ENCODE measurements at places on chromosomes 11 and 22. TPM values are rescaled to one million over a fixed set of nuclear protein-coding genes. Genes with fewer than 3 reads are reported as not detected.

The CRYBB3 gene
- not detected for total RNA-seq

DNA sequence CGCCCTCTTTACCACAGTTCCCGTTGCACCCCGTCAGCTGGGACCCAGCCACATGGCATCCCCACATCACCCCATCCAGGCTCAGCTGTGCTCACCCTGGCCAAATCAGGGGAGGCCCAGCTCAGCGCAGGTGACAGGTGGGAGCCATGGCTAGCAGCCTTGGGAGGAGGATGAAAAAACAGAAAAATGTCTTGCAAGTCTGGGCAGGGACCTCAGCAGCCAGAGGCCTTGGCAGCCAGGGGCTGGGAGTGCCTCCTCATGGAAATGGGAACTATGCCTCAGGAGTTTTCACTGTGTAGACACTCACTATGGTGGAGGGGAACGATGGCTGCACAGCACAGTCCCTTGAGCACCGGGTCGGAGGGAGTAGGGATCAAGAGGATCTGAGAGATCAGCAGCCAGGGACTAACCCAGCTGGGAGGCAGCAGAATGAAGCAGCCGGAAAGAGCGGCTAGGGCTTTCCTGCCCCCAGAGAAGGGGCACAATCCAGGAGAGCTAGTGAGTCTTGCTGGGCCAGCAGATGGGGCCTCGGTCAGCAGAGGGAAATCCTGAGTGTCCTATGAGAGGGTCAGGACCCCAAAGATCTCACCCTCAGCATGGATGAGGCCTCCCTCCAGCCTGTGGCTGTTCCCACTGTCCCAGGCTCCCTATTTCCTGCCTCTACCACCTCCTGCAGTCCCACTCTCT lies 6.2 kb upstream of the FTH1 start:
- peak; percentile 72 for DNase-seq

DNA sequence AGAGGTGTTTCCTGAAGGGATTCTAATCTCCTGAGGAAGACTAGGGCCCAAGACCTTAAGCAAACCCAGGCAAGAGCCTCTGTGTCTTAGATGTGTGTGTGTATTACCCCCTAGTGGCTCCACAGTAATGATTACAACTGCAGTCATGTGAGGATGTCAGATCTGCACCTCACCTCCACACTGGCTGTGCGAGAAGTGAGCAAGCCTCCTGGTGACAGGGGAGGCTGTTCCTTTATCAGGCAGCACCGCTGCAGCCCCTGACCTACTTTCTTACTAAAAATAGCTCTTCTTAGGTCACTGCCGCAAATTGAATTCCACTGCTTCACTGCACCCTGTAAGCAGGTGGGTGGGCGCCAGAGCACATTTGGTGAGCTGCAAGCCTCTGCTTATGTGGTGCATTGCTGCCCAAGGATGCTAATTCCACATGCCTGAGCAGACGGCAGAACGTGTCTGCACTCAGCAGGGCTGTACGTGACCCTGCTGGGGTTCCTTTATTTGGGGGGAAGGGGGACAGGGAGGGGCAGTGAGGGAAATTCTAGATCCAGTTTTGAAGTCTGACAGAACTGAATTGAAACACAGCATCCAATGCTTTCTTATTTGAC lies 112.4 kb downstream of the KCNC1 start:
- no peak for DNase-seq

- DNase-seq: no peak
Observed at GRCh38 chr11:79570104-79570503, 129.3 kb upstream of the TENM4 start.

DNA sequence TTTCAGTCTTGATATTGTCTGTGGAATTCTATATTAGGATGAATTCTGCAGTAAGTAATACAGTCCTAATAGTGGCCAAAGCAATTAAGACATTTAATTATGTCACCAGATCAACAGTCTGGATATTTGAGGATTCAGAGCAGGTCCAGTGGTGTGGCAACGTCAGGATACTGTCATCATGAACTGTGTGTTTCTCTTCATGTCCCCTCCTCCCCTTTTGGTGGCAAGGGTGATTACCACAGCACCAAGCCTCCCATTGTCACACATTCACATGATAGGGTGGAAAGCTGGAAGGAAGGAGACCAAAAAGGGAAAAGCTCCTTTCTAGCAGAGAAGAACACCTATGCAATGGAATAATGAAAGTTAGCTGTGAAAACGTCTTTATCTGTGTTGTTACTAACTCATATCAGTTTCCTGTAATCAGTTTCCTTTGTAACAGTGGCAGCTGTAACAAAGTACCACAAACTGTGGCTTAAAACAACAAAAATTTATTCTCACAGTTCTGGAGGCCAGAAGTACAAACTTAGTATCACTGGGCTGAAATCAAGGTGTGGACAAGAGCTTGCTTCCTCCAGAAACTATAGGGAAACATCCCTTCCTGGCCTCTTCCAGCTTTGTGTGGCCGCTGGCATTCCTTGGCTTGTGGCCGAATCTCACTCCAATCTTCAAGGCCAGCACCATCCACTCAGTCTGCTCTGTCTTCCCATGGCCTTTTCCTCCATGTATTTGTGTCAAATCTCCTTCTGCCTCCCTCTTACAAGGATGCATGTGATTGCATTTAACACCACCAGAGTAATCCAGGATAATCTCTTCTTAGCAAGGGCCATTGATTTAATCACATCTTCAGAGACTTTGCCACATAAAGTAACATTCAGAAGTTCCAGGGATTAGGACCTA lies 6.5 kb upstream of the RBM14 start:
- no peak for DNase-seq

- DNase-seq: no peak
Observed at GRCh38 chr22:36565159-36565507, 36.2 kb upstream of the EIF3D start.

GRCh38 chr11:69443968-69444364 lies 37.5 kb upstream of the LINC01488 start:
- DNase-seq: no peak

DNA sequence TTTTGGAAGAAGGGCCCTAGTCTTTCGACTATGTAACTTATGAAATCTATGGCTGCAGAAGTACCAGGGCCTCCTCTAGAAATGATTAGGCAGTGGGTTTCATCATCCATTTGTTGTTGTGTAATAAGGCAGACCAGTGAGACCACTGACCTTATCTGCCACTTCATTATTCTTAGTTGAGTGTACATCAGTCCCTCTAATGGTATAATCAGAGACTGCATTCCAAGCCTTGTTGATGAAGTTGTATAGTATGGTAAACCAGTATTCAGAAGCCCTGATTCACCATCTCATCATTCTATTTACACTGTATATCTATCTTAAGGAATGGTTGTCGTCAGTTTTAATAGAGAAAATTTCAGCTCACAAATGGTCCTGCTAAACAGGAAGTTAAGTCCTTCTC lies 32.2 kb upstream of the GRIA4 start:
- DNase-seq: no peak

The MAPK8IP1 gene
- 6.5 TPM for total RNA-seq

GRCh38 chr22:42938976-42939375 lies 76.0 kb downstream of the PACSIN2 start:
- no peak for DNase-seq

The OR6T1 gene
- not detected for total RNA-seq

DNA sequence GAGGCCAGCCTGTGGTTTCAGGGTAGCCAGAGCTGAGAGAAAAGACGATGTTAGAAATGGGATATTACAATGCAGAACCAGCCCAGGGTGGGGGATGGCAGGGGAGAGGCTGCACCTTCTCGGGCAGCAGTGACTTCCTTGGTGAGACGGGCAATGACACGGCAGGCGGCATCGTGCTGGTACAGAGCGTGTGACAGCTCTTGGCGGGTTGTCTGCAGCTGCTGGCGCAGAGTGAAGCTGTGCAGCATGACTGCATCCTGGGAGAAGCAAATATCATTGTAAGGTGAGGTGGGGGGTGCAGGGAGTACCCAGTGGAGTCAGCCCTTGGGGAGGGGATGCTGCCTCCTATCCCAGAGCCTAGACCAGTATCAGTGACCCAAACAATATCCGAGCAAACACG lies 3.8 kb downstream of the PRPF19 start:
- no peak for DNase-seq

- DNase-seq: peak; percentile 65
Observed at GRCh38 chr11:18105802-18106574, at the start of gene SAAL1. Gene SAAL1 (minus strand): TSS chr11:18106082. CDS start chr11:18106041, 41 bp downstream.

DNA sequence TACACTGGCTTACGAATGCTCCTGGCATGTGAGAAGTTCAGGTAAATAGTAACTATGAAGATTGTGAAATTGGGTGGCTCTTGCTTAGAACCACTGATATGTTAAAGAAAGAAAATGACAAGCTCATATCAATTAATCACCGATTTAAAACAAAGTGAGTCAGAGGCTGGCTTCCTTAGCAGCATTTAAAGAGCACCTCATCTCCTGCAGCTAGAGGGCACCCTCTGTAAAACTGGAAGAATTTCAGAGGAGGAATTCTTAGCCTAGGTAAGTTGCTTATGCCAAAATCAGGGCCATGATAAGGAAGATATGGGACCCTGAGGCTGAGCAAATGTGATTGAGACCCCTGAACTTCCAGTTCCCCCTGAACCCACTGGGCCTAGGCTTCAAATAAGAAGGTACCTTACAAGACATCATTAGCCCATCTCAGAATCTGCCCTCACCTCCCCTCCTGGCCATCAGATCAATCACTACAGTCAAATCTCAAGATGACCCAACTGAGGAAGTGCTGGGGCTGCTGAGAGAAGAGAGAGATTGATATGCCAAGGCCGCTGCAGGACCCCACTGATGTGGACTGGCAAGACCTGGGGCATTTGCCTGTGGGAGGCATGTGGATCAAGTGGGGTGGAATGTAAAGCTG lies 8.6 kb upstream of the CD3E start:
- DNase-seq: no peak

DNA sequence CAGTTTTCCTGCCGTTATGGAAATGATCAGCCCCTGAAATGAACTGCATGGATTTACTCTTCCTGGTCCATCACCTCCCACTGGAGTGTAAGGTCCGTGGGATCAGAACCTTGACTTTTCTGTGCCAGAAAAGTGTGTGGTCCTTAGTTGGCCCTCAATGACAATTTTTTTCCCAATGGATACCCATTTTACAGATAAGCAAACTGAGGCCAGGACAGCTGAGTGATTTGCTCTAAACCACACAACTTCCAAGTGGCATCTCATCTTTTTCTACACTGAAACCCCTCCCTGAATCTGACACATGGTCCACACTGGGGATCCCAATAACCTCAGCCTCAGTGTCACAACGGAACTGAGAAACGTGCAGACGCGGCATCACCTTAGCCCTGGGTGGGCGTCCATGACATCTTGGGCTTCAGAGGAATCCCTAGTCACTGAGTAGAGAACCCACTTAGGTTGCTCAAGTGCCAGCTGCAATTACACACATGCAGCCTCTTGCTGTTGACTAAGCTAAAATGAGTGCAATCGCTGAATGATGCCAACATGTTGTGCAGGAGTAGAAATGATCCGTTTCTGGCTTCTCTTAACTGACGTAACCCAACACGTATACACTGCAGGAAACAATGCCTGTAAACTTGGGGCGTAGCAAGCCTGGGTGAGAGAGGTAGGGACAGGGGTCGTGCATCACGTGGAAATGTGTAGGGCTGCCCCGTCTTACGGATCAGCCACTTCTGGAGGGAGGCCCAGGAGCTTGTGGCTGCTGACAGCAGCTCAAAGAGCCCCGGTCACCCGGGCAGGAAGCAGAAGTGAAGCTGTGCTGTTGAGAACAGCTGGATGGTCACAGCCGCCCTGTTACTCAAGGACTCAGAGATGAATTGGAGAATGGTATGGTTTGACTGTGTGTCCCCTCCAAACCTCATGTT lies 136.3 kb downstream of the SHANK2 start:
- DNase-seq: no peak

The TSSK2 gene
- total RNA-seq: not detected

GRCh38 chr22:22814666-22815396 lies 72.8 kb upstream of the IGLL5 start:
- DNase-seq: no peak

DNA sequence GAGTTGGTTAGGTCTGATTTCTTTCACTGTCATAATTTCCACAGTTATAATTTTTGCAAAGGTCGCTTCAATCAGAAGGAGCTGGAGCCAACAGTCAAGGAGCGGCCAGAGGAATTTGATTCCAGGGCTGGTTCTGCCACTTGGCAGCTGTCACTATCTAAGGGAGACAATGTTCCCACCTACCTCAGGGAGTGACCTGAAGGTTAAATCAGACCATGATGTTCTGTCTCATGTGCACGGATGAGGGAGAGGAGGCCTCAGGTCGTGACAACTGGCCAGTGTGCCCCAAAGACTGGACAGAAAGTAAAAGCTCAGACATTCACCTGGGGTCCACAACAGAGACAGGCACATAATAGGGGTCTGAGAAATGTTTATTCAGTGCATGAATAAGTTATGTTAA lies 7.6 kb downstream of the MRGPRD start:
- DNase-seq: peak; percentile 63
